ENCODE measurements at places on chromosomes 6 and 20.

DNA sequence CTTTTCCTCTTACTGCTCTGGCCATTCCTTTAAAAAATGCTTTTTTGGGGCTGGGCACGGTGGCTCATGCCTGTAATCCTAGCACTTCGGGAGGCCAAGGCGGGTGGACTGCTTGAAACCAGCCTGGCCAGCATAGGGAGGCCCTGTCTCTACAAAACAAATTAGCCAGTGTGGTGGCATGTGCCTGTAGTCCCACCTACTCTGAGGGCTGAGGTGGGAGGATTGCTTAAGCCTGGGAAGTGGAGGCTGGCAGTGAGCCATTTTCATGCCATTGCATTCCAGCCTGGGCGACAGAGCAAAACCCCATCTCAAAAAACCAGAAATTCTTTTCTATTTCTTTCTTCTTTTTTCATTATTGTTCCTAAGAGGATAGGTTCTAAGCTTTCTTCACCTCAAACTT, 36.9 kb upstream of the RNF144B start:
- DNase-seq, result no peak

- no peak for DNase-seq
Observed at GRCh38 chr6:41984623-41985022, 43.0 kb upstream of the CCND3 start.

- DNase-seq, result no peak
Observed at GRCh38 chr6:2440516-2440915, 195.1 kb upstream of the GMDS start.

GRCh38 chr6:5422321-5422915, 161.1 kb downstream of the FARS2 start:
- DNase-seq, result no peak

DNA sequence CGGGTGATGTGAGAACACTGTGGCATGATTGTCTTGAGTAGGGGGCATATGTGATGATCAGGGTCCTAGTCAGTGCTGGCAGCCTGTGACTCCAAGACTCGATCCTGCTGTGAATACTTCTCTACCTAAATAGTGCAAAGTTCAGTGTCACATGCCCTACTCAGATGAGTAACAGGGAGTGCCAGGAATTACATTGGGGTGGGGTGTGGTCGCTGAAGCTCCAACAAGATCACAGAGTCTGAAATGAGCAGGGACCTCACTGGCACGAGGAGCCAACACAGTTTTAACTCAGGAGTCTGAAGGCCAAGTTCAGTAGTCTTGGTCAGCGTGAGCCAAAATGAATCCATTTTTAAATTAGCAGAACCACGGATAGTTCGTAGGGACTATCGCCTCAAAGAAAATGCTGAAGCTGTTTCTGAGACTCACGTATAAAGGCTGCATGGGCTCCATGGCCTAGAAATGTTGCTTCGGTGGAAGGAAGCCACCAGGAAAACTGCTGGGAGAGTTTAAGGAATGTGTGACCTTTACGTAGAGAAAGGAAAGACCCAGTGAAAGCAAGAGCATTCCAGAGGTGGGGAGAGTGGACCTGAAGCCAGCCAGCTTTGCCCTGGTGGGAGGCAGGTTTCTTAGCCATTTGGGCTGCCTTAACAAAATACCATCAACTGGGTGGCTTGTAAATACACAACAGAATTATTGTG, 72.2 kb downstream of the RPP40 start:
- no peak for DNase-seq

DNA sequence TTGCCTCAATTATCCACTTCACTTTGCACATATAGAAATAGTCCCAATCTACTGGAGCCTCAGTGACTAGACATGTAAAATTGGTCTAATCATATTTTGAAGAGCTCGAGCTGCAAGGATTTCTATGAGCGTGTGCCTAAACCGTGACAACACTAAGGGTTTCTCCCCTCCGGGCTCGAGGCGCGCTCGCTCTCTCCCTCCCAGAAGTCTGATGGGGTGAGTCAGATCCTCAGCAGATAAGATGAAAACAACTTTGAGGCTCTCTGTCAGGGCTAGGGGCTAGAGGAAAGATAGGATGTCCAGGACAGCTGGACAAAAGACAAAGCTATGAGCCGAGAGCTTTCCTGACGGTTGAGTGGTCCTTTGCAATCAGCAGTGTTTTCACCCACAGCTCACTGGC, 16.8 kb downstream of the GNAS-AS1 start:
- no peak for DNase-seq

DNA sequence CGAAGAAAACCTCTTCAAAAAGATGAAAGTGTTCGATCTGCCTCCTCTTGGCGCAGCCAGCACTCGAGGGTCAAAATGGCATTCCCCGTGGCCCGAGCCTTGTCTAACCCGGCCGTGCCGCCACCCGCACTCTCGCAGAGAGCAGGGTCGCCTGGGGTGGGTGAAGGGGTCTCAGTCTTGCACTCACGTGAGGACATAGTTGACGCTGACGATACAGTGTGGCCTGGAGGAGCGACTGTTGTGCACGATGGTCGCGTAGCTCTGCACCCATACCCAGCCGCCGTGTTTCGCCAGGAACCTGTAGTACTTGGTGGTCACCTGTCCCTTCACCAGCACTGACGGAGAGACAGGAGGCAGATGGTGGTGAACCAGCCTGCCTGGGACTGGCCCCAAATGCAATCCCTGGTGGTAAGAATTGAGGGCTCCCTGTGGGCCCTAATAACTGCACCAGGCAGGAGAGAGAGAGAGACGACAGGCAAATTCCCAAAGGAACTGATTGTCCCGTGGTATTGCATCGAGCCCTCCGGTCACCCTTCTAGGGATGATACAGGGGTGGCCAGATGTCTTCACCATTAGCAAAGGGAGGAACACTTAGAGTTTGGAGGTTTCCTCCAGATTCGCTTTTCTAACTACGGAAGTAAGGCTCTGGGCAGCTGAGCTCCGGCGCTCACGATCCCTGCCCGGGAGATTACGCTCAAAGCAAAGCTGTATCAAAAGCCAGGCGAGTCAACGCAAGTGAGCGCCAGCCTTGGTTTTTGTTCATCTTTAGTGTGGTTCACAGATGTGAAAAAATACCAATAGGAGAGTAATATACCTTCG, 17.4 kb downstream of the SIM1 start:
- no peak for DNase-seq

GRCh38 chr20:25271486-25272222, 23.8 kb downstream of the PYGB start:
- DNase-seq, result no peak

- DNase-seq, result no peak
Observed at GRCh38 chr6:2743280-2744208, 7.2 kb downstream of the MYLK4 start.

GRCh38 chr20:41358230-41358629, 8.4 kb downstream of the EMILIN3 start:
- DNase-seq, result no peak

- no peak for DNase-seq
Observed at GRCh38 chr6:106975738-106976064, 1.2 kb upstream of the CD24 start.

- DNase-seq, result no peak
Observed at GRCh38 chr6:85453490-85453889, 3.6 kb downstream of the NT5E start.

GRCh38 chr6:132666118-132666517, 7.1 kb upstream of the TAAR1 start:
- DNase-seq, result no peak

GRCh38 chr20:44027343-44028002, 112.8 kb downstream of the TOX2 start:
- DNase-seq, result no peak

DNA sequence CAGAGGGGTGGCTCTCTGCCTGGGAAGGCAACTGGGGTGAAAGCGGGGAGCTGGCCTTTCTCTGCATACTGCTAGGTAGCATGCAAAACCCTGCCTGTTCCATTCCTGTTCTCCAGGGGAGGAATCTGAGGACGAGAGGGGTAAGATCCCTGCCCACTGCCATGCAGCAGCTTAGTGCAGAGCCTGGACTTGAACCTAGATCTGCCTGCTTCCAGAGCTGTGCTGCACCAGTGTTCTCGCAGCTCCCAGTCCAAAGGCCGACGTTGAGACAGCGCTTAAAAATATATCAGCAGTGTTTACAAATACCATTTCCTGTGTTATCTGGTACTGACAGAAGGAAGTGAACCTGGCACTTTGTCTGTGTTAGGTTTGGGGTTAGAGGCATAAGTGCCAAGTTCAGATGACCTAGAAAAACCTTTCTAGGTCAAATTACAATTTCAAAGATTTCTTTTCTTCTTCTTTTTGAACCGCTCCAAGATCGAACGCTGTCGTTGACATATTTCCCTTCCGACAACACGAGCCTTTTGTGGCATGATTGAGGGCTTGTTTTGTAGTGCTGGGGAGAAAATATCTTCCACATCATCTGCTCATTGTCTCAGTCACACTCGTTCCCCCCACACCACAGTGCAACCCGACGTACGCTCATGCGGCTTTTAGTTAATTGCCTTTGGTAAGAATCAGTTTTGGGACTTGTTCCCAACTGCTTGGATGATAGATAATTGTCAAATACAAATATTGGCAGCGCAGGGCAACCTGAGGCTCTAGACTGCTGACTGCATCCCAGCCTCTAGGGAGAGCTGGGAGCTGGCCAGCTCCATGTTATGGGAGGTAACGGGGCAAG, 44.6 kb downstream of the TOX2 start:
- DNase-seq, result no peak

- no peak for DNase-seq
Observed at GRCh38 chr20:41497186-41497895, 120.8 kb downstream of the CHD6 start.

DNA sequence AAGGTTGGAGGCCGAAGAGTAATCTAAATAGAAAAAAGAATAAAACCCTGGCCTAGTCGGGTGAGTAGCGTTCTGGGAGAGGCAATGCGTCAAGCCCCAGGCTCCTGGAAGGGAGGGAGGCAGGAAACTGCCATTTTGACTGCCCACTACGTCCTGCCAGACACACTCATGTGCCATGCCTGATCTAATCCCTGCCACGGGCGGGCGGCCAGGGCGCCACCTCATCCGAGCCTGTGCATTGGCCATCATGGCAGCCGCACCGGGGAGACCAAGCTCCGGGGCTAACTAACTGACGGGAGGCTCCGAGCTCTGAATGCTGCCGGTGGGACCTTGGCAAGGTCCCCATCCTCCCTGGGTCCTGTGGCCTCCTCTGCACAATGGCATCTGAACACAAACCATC, 68.8 kb downstream of the INSM1 start:
- DNase-seq, result no peak

DNA sequence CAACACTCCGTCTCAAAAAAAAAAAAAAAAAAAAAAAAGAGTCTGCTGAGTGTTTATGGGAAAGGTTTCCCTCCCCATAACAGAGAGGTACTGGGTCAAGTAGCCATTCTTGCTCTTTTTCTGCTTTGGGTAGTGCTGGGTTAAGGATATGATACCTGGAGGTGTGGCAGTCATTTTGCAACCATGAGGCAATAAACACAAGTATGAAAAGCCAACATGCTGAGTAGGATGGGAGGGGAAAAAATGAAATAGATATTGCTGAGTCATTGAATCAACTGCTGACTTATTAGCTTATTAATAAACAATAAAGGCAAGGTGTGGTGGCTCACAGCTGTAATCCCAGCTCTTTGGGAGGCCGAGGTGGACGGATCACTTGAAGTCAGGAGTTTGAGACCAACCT, 2.3 kb upstream of the TOMM34 start:
- no peak for DNase-seq

DNA sequence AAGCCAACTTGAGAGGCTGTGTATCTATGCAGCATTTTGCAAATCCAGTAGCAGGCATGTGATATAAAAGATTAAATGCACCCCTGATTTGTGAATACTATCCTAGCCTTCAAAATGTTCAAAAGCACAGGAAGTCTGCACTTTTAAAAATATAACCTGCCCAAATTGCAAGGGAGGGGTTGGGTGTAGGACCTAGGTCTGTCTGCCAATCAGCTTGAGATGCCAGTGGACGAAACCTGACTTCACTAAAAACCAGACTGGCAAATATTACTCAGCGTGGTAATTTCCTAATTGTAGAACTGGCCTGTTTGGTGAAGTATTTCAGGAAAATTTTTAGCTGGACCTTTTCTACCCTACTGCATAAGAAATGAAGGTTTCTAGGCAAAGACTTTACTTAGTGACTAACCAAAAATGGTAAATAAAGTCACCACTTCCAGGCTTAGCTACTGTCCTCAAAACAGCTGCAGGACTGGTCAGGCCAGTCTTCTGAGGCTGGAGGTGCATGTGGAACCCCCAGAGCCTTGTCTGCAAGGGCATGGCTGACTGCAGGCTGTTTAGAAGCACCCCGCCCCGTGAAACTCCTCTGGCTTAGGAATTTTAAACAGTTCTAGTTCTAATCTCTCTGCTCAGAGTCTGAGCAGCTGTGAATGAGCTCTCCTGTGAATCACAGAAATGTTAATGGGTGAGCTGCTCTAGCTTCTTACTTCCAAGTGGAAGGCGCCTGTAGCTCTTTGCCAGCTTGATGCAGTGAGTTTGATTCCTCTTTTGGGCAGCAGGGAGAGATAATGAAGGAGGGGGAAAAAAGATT, 104.4 kb upstream of the ESR1 start:
- no peak for DNase-seq

DNA sequence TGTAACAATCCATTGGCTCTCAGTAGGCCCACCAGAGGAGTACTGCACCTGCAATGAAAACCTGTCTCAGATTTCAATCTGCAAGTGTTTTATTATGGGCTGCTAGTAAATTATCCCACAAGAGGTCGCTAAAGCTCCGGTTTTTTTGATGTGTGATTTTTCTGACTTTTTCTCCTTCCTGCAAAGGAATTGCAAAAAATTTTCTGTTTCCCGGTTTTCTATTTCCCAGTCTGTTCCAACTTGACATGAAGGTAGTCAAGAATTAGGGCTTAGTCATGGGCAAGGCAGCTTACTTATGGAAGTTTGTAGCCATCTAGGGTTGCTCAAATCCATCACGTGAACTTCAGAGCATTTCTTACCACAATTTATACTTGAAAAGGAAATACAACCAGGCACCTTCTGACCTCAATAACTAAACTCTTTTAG, 38.5 kb upstream of the AHI1 start:
- peak; percentile 2 for DNase-seq

- DNase-seq, result no peak
Observed at GRCh38 chr6:163826629-163827028, 412.1 kb downstream of the QKI start.

DNA sequence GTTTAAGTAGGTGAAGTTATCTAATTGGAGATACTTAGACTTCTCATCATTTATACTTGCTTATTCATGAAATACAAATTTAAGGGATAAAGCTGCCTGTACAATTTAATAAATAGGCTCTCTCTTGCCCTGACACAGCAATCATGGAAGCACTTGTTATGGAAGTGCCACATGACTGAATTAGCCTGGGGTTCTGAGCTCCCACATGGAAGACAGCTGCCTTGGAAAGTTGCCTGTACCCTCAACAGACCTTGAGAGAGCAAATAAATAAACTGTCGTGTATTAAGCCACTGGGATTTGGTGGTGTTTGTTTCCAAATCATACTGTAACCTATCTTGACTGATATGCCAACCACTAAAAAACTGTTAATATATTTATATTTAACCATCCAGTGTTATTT, 87.0 kb upstream of the RSPO3 start:
- DNase-seq, result no peak

- DNase-seq, result no peak
Observed at GRCh38 chr20:40173872-40174271, 515.2 kb downstream of the MAFB start.

Data from stimulated activated CD4-positive, alpha-beta T cell treated with anti-CD3 and anti-CD28 coated beads, Interleukin-2, amount 100 ng/mL, for 48 hours (primary cell).